ENCODE measurements at places on chromosomes 12 and 14.

DNA sequence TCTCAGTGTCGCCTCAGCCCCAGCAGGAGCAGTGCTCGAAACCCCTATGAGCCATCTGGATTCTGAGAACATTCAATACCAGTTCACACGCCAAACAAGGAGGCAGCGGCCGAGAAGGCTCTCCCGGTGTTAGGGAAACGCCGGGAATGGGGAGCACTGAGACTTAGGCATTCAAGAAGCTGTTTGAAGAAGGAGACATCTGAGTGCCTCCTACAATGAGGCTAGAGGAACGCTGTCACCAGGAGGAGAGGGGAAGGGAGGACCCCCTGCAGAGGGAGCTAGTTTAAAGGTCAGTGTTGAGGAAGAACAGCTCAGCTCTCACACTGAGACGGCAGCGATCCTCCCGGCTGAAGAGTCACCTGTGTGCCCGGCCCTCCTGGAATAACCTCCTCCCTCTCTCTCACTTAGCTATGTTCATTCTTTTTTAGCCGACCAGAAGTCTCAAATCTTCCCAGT is 69.9 kb downstream of the SERPINA3 start:
- DNase-seq: no peak

DNA sequence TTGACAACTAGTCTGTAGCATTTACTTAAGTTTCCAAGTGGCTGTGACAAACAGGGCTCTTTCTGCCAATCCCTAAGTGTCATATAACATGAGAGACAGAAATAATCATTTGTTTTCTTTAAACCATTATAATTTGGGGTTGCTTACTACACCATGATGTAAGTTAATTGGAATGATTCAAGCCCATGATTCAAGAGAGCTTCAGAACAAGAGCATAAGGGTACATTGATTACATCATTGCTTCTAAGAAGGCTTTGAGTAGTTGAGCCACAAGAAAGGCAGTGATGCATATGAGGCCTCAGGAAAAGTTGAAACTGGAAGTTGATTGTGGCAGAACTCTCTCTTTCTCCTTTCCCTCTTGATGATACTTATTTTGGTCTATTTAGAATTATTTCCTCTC is 444.0 kb downstream of the CCER1 start:
- DNase-seq: no peak

GRCh38 chr12:57191410-57191809 is 25.2 kb upstream of the NXPH4 start:
- no peak for DNase-seq

- no peak for DNase-seq
Measured at GRCh38 chr12:34390846-34391700, 368.8 kb downstream of the ALG10 start.

DNA sequence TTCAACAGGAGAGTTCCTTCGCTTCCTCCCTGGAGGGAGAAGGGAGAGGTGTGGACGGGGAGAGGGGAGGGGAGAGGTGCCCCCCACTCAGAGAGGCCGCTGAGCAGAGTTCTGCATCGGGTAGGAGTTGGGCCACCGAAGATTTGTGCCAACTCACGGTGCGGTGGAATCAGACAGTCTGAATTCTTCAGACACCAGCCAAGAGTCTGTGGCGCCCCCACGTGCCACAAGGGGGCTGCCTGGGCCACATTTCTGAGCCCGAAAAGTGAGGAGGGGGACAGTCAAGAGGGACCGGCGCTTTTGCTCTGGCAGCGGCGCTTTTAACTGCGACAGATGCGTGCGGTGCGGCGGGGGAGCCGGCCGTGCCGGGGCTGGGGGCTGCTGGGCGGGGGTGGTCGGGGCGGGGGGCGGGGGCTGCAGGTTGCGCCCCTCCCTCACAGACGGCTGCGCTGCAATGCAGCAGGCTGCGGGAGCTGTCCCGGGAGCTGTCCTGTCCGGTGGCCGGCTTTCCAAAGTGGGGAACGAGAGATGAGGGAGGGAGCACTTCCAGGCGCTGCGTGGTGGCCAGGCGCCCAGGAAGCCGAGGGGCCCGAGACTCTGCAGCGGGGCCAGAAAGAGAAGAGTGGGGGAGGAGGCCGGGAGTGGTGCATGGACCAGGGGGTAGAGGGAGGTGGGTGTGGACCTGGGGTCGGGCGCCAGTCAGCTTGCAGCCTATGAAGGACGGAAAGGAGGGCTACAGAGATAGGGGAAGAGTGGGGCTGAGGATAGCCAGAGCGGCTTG is 975 bp upstream of the RTL1 start:
- no peak for DNase-seq

DNA sequence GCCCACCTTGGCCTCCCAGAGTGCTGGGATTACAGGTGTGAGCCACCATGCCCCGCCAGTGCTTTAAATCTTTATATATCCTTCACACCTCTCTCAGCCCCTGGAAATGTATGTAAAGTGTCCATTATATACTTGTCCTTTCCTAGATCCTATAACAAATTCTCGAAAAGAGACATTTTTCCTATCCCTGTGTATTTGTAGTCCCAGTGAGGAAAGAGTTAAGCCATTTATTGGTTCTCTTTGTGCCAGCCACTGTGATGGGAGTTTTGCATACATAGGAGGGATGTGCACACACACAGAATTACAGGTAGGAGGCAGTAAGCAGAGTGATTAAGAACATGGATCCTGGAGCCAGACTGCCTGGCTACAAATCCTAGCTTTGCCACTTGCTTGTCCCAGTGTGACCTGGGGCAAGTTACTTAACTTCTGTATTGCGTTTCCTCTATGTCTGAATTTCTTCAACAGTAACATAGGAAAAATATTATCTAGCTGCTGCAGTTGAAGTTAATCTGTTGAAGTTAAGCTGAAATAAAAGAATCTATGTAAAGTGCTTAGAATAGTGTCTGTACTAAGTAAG is 2.1 kb upstream of the RABGGTA start:
- DNase-seq: no peak

DNA sequence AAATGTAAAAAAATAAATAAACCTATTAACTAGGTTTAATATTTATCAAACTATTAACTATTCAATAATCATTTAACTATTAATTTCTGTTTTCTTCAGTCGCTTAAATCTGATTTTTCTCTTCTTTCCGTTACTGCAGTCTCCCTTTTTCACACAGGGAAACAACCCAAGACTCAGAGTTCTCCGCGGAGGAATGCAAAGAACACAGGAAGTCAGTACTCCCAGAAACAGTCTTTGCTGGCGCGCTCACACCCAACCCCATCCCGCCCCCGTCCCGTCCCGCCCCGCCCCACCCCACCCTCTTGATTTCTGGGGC is 351 bp upstream of the METTL17 start:
- no peak for DNase-seq

DNA sequence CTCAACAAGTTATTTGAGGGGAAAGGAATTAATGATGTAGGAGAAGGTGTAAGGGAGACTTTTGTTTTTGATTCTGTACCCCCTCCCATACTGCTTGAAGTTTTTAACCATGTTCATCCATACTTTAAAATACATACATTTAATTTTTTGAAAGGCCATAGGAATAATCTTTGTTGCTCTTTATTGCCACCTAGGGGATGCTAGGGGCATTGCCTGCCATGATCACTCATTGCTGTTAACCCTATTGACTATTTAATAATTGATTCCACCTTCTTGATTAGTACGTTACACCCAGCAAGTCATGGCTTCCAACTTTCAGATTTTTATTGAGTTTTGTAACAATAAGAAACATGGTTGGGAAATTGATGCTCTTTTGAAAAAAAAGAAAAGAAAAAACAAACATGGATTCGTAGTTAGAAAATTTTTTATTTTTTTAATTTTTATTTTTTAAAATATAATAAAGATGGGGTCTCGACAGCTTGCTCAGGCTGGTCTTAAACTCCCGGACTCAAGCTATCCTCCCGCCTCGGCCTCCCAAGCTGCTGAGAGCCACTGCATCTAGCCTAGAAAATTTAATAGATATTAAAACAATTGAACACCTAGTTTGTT is 8.5 kb upstream of the PRKAB1 start:
- no peak for DNase-seq

DNA sequence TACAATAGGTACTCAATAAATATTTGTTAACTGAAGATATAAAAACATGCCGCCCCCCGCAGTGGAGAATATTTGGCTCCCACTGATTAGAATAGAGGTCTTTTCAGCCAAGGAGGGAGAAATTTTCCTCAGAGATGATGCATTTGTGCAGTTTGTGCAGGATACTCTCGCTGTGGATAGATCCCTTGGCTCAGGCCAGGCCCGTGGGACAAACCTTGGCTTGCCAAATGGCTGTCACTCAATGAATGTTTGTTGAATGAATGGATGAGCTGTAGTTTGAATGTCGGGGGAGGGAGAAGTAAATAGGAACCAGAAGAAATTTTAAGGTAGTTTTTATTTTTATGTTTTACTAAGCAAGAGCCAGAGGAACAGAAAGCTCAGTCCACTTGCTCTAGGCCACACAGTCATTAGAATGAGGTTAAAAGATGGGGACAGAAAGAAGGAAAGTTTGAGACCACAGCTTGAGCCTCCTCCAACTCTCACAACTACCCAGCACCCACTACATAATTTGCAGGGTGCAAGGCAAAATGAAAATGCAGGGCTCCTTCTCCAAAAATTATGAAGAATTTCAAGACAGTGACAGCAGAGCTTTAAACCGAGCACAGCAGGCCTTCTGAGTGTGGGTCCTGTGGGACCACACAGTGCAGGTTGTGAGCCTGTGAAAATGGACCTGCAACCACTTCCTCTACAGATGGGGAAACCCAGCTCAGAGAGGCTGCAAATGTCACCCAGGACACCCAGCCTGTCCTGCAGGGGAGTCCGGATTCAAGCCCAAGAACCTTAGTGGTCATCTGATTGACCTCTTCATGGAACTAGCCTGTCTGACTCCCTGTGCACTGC is 51.4 kb downstream of the WSCD2 start:
- DNase-seq: no peak

DNA sequence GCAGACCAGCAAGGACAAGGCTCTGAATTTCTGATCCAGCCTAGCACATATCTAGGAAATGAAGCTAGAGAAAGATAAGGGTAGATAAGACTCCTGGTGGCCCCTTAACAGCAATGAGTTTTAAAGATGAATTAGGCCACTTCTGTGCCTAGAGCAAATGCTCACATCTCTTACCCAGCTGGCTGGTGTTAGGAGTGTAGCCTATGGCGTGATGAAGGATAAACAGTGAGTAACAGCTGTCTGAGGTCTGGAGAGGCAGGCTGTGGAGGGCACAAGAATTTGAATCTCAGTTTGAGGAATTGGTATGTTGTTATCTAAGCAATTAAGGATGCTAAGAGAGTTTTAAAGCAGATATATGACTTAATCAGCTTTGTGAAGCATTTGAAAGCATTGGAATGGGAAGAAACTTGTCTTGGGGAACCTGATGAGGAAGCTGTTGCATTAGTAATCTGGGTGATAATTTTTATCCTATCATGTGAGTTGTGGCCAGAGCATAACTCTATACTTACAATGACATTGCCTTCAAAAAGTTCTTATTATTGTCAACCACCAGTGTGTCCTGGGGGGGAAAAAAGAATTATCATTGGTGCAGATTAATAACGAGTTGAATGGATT is 161.8 kb downstream of the SRGAP1 start:
- no peak for DNase-seq

- no peak for DNase-seq
Measured at GRCh38 chr12:107033758-107034739, 47.1 kb upstream of the MTERF2 start.

DNA sequence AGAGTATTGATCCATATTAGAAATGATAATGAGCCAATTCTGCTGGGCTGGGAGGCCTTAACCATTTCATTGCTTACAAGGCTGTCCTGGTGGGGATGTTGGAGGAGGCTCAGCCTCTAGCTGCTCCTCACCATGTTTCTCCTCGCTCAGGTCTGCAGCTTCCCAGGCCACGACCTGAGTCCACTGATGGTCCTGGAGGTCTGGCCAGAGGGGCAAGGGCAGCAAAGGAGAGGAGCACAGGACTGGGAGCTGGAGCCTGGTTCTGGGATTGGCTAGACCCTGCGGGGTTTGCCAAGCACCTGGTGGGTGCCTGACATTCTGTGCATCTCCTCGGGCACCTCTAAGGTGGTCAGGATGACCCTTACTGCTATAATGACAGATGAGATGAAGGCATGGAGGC is 92.6 kb downstream of the KIF26A start:
- no peak for DNase-seq

- no peak for DNase-seq
Measured at GRCh38 chr12:47947341-47947740, 16.1 kb upstream of the TMEM106C start.

- no peak for DNase-seq
Measured at GRCh38 chr14:101915871-101916815, 48.2 kb upstream of the DYNC1H1 start.

DNA sequence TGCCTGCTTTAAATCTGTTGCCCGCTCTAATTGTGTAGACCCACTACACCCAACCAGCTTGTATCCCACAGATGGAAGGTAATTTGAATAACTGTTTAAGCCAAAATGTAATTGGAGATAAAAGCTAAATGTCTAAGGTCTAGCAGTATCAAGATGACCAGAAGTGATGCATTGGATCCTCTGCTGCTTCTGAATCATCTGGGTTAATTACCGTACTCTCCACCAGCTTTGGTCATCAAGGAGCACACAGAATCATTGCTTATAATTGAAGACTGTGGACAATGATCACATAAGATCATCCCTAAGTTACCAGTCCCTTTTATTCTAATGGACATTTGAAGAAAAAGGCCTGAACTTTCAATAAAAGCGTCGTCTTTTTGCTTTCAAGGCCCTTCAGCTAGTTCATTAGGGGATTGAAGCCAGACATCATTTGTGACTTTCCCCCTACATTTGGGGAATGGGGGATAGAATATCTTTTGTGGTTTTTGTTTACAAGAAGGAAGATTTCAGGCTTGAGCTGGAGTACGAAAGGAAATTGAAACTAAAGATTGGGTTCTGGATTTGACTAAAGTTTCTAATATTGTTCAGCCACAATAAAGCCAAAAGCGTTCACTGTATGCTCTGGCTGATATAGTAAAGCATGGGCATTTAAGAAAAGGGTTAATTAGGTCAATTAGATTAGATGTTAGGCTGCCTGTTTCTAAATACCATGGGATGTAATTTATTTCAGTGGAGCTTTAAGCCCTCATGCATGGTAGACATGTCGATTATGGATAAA is 123.2 kb downstream of the CHST11 start:
- DNase-seq: no peak

DNA sequence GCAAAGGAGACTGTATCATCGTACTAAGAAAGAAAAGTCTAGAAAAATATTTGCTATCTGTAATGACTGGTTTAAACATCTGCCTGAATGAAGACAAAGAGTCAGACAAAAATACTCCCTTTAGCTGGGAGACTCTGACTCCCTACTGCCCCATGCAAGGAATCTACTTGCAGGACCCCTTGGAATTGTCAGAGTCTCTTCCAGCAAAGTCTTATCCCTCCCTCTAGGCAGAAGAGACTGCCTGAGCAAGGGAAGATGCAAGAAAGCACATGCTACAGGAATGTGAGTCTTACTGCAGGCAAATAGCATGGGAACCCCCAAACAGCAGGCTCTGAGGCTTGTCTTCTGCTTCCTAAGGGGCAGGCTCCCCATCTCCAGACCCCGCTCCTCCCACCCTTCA is 154.0 kb downstream of the KCNA5 start:
- DNase-seq: no peak

GRCh38 chr12:15956413-15957185 is 45.5 kb downstream of the DERA start:
- DNase-seq: no peak

GRCh38 chr12:51171884-51172514 is 936 bp downstream of the TFCP2 start:
- no peak for DNase-seq
